ENCODE measurements at places on chromosomes 4 and X.

- DNase-seq: no peak
Observed at GRCh38 chr4:44368413-44369167, 80.0 kb downstream of the KCTD8 start.

GRCh38 chrX:115533485-115533884, 27.5 kb upstream of the PLS3 start:
- no peak for DNase-seq

GRCh38 chrX:43865791-43866190, 16.5 kb downstream of the MAOB start:
- no peak for DNase-seq

GRCh38 chrX:11298600-11298999, 5.4 kb downstream of the AMELX start:
- DNase-seq: no peak

DNA sequence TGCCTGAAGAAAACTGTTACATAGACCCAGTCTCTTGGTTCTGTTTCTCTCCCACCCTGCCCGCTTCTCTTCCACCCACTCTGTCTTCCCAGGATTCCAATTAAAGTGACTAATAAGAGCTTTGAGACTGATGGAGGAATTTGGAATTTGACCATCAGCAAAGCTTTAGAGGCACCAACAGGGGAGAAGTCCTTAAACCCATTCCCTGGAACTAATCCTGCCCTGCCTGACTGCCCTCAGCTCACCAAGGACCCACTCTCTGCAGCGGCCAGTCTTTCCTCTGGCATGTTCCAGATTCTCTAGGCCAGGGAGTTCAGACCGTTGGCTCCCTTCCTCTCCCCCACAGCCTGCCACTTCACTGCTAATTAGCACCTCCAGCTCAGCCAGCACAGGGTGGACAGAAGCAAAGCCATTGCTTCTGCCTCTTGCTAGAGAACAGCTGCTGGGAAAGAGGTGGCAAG, 23.9 kb downstream of the SCD5 start:
- no peak for DNase-seq

DNA sequence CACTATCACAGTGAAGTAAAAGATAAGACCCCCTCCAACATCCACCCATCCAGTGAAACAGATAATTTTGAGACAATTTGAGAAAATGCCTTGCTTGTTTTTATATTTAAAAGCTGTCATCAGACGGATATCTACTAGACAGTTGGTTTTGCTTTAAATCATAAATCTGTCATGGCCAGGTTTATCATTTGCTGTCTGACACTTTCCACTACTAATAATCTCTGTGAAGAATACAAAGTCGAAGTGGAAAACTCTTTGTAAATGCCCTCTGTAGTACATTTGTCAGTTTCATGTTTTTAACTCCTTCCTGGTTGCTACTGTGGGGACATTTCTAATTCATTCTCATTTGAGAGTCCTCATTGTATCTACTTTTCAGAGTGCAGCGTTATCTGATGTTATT, 1606.2 kb upstream of the PCDH7 start:
- DNase-seq: no peak

GRCh38 chr4:23438764-23439163, 451.1 kb downstream of the PPARGC1A start:
- DNase-seq: peak; percentile 18

DNA sequence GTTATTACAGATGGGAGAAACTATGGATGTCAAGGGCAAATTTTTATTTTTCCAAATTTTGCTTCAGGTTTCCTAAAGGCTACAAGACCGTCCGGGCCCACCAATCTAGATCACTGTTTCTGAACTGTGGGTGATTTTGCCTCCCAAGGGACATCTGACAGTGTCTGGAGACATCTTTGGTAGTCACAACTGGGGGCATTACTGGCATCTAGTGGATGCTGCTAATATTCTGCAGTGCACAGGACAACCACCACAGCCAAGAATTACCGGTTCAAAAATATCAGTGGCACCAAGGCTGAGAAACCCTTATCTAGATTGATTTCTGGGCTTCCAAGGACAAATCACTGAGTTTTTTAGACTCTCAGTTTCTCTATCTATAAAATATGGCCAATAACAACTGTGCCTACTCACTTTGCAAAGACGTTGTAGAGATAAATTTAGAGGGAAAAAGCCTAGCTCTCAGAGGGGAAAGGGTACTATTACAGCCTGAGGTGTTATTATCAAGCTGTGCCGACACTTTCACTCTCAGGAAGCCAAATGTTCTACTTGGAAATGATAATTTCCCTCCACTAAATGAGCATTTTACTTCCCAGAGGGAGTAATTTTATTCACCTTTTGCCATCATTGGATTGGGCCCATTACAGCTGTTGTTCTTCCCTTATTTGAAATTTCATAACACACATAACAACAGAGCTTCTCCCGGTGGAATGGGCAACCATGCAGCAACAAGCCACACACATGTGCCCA, 442.1 kb downstream of the CENPC start:
- no peak for DNase-seq

GRCh38 chrX:100048156-100048555, 361.9 kb downstream of the PCDH19 start:
- no peak for DNase-seq

DNA sequence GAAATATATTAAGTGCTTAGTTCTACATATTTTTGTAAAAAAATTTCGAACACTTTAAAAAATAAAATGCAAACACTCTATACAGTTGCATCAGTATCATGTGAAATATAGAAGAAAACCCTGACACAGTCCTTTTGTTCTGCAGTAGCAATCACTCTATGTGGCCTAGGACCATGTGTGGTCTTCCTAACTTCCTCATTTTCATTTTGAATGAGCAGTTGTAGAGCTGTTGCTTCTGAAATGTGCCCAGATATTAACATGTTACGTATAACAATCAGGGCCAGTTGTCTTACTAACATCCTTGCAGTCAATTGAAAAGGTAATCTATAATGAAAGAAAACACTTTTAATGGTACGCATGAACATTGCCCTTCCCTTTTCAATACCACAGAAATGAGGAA, 107.9 kb downstream of the ZNF827 start:
- DNase-seq: no peak

Data from T1000 (cell line).